ENCODE measurements at places on chromosomes 6 and 20.

DNA sequence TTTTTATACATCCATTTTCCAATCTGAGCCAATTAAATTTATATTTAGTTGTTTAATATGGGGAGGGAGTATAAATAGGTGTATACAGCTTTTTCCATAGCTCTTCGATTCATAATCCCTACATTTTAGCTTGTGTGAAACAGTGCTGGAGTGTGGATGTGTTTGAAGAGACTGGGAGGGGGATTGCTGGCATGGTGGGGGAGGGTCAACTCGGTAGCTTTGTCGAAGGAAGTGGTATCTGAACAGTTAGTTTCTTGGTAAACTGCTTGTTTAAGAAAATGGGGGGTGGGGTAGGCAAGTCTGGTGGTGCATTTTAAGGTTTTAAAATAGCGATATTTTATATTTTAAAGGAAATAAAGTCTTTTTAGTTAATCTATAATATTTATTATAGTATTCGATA lies 1.4 kb upstream of the LIN28B start:
- no peak for DNase-seq

DNA sequence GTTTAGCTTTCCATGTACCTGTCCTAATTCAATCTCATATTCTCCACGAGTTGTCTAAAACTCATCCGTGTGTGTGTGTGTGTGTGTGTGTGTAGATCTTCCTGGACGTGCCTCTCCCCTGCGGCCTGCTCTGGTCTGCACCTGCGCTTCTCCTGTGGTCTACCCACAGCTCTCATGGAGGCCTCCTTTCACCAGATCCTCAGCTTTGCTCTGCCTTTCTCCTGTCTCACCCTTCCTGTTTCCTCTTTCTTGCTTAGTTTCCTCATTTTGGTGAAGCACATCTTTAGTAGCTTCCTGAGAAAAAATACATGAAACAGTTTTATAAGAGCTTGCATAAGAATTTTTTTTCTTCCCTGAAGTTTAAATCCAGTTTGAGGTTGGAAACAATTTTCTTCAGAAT lies 18.1 kb downstream of the SLX4IP start:
- DNase-seq, result no peak

GRCh38 chr6:15870333-15871043 lies 207.7 kb upstream of the DTNBP1 start:
- no peak for DNase-seq

DNA sequence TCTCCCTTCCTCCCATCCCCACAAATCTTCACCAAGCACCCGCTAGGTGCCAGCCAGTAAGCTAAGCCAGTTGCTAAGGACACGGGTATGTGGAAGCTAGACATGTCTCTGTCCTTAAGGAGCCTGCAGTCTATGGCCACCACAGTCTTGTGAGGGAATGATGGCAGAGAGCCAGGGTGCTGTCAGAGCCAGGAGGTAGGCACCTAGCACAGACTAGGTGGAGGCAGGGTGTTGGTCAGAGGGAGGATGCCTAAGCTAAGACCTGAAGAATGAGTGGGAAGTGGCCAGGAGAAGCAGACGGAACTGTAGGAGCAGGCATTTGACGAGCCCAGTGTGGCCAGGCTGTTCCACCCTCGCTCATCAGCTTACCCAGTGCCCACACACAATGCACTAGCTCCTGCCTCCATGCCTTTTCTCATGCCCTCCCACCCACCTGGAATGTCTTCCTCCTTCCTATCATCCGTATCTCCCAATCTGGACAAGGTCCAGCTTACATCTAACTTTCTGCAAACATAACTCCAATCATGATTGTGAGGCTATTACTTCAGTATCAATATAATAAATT lies 125.6 kb downstream of the FOXC1 start:
- no peak for DNase-seq

DNA sequence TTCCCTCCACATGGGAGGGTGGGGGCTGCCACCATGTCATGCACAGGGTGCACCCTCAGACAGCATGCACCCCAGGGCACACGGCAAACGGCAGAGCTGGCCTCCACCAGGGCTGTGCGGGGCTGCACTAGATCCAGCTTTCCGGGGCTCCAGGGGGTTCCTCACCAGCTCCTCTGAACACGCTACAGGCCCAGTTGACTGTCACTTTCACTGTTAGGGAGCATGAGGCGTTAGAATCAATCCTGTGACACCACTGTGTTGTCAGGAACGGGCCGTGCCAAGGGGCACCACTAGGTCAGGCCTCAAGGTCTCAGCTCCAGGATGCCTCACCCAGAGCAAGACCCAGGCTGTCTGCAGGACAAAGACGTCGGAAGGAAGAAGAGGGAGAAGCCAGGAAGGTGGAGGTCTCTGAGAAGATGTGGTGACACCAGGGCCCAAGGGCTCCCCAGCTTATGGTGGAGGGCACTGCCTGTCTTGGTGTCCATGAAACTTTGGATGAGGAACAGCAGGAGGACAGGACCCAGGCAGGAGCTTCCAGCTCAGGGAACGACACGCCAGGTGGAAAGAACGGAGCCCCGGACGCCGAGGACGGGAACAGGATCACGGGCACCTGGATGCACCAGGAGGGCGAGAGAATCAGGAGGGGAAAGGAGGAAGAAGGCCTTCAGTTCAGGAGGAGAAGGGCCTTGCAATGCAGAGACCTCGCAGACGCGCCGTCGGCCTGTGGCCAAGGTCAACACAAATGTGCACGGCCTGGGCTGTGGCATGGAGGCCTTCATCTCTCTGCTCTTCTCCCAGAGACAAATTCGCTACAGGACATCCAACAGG lies 49.5 kb downstream of the YTHDF1 start:
- no peak for DNase-seq

Data from T-helper 1 cell (primary cell).